ENCODE measurements at places on chromosomes 4 and X. TPM values are rescaled to one million over a fixed set of nuclear protein-coding genes. Genes with fewer than 3 reads are reported as not detected.

Gene RNF128
- 5.7 TPM for total RNA-seq

Gene SSX1
- total RNA-seq: 0.18 TPM

Gene MAGEC3
- total RNA-seq: not detected

Gene AMER1
- 1.00 TPM for total RNA-seq

Gene PDZD11
- 40.5 TPM for total RNA-seq

Gene STIM2
- total RNA-seq: 12.9 TPM

Gene GRXCR1
- not detected for total RNA-seq

Gene TGIF2LX
- not detected for total RNA-seq

Gene TBC1D1
- 44.1 TPM for total RNA-seq

Gene PLAC8
- under 0.01 TPM for total RNA-seq

Gene NSG1
- total RNA-seq: 19.9 TPM

Gene EXOC1L
- not detected for total RNA-seq

Gene GPC4
- 0.83 TPM for total RNA-seq

Gene GPRASP1
- total RNA-seq: 4.0 TPM

Gene MFAP3L
- total RNA-seq: 1.7 TPM

Gene CENPI
- total RNA-seq: 2.8 TPM

Gene CFAP99
- 0.18 TPM for total RNA-seq

Gene P2RY4
- 0.18 TPM for total RNA-seq

Gene ZCCHC12
- total RNA-seq: under 0.01 TPM

Gene ZCCHC18
- total RNA-seq: 0.57 TPM

Gene PDZD4
- total RNA-seq: 0.14 TPM

Gene CCNG2
- total RNA-seq: 25.4 TPM

Gene CT45A5
- not detected for total RNA-seq

All from smooth muscle cell of bladder (primary cell).